NCI-H1092 treated with DMSO at 0.1 percent for 48 hours (cell line): ENCODE measurements at places on chromosomes 13 and 19.

- no peak for DNase-seq
Measured at GRCh38 chr13:93794197-93794885, 567.7 kb downstream of the GPC6 start.

DNA sequence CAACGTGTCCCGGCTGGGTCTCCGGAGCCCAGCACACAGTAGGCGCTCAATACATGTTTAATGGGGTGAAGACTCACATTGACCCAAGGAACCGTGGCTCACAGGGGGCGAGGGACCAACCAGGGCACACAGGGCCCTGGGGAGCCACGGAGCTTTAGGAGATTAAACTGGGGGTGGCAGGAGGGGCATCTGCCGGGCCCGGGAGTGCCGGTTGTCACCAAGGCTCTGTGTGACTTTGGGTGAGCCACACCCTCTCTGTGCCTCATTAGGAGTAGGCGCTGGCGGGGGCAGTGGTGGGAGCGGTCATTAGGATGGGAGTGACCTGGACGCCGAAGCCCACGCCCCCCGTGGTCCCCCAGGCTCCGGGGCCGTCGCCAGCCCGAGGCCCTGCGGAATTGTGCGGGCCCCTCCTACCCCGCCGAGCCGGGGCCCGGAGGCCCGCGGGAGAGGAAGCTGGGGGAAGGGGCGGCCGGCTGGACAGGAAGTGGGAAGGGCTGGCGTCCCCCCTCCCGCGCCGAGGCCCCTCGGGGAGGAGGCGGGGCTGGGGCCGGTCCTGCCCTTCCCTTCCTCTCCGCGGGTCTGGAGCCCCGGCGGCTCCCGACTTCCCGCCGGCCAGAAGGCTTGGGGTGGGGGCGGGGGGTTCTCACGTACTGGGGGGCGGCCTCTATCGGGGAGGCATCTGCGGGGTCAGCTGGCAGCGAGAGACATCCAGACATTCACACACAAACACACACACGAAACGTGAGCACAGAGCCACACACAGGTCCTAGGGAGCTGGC lies 1.8 kb upstream of the SSBP4 start:
- peak; percentile 60 for DNase-seq

DNA sequence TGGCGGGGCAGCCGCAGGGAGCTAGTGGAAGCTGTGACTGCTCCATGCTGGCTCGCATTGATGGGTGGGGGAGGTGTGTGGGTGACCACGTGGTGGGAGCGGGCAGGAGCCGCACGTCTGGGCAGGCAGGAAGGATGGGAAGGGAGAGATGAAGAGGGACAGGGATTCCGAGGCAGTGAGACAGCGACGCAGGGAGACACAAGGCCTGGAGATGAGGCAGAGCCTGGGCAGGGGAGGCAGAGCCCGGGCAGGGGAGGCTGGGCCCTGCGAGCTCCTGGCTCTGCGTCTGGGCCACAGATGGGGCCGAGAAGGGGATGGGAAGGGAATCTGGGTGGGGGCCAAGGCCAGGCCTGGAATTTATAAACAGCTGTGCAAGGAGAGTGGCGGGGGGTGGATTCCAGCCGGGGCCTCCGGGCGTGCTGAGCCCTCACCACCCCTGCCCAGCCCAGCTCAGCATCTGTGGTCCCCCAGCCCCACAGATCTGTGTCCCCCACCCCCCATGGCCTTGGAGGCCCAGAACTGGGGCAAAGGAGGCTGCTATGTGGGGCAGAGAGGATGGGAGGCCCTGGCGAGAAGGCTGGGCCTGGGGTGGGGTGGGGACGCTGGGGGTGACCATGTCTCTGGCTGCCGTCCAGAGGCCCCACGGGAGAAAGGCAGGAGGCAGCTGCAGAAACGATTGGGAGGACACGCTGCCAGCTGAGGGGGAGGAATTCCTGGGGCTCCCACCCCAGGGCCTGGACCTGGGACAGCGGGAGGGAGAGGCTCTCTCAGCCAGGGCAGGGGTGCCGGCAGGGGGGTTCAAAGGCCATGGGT lies 6.0 kb downstream of the EHD2 start:
- no peak for DNase-seq

GRCh38 chr19:10535613-10536012 lies 8.1 kb upstream of the ATG4D start:
- DNase-seq: no peak

DNA sequence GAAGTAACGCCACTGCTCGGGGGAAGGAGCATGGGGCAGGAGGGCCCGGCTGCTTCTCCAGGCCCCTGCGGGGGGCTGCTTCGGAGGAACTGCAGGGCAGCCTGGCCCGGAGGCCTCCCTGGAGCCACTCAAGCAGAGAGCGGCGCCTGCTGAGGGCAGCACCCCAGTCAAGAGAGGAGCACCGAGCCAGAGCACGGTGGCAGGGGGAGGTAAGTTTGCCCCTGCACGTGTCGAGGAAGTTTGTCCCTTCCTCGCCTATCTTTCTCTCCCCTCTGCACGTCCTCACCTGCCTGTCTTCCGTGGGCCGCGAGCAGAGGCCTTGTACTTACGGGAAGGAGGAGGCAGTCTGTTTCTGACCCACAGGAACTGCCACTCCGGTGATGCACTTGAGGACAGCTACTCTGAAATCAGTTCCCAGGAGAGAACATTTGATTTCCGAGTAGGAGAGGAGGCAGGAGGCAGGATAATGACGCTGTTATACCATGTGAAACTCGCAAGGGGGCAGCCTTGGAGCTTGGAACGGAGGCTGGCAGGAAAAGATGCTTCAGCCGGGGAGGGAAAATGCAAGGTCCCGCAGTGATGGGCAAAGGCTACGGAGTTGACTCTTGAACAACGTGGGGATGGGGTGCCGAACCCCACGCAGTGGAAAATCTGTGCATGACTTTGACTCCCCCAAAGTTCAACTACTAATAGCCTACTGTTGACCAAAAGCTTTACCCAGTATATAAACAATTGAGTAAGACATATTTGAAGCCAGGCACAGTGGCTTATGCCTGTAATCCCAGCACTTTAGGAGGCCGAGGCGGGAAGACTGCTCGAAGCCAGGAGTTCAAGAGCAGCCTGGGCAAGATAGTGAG lies 5.0 kb downstream of the FFAR1 start:
- DNase-seq: peak; percentile 48

- DNase-seq: no peak
Measured at GRCh38 chr13:84255226-84255797, 373.0 kb upstream of the SLITRK1 start.
